HFF-Myc (cell line): ENCODE measurements at places on chromosomes 11 and 22.

DNA sequence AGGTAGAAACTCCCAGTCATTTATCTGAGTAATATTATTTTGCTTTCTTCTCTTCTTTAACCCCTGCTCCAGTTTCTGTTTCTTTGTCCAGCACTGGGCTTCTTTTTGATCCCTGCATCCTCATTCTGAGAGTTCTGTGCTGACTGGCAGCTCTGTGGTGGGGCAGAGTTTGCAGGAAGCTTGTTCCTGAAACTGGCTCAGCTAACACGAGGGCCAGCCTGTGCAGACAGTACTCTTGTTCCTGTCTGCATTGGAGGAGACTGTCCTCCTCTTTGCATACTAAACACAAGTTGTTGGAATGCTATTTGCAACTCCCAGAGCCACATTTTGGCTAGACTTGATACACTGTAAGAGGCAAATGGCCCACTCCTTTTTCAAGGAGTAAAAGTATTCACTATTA, 93.1 kb upstream of the HORMAD2 start:
- DNase-seq, result no peak

DNA sequence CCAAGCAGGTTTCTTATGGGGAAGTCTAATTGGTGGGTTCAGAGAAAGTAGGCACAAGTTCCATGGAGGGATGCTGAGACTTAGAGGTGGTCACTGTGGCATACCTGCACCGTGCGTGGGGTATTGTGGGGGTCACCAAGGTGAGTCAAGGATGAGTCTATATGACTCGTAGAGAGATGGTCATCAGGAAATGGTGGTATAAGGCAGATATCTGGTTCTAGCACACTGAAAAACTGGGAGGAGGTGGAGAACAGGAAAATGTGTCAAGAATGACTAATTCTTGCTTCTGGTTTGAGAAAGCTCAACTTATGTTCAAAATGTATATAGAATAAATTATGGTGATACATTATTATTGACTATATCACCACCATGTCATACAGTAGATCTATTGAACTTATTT, 258.1 kb downstream of the RAB38 start:
- DNase-seq, result no peak

DNA sequence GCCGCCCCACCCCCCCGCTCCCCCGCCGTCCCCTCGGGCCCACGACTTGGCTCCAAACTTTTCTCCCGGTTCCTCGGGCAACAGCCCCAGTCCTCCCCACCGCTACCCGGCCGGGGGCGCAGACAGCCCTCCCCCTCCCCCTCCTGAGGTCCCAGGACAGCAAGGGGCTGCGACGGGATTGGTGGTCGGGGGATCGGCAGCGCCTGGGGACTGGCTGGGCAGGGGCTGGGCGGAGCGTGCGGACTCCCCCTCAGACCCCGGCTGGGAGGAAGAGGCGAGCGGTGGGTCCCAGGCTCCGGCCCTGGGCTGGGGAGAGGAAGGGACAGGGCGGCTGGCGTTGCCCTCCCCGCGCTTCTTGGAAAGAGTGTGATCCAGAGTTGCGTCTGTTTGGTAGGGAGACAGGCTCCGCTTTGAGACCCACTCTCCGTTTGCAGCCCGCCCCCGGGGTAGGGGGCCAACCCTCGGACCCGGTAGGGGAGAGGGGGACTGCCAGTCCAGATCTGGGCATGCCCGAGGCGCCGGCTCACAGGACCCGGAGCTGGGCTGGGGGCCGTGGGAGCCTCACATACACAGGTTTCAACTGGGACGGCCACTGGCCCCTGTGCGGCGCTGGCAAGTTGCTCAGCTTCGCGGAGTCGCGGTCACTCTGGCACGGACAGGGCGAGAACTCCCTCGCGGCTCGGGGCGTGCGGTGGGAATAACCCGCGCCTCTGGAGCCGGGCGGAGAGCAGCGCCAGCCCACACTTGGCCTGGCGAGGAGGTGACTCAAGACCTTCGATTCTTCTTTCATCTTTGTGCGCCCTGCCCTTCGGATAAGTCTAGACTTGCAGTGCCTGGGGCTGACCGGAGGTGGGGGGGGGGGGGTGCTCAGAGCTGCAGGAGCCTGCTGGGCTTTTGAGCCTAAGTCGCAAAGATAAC, 999 bp downstream of the TSKU start:
- no peak for DNase-seq

DNA sequence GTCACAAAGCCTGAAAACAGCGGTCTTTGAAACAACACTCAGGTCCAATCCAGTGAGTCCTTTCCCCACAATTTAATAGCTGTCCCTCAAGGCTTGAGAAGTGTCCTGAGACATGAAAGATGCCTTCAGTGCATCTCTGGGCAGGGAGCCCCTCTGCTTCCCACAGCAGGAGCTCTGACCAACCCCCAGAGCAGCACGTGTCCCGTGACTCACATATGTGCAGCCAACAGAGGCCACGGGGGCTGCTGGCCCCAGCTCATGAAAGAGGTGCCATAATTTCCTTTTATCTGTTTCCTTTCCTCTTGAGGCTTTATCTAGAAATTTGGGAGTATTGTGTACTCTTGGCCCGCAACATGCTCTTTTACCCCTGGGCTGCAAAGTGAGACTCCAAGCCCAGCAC, 33.2 kb upstream of the LMO1 start:
- no peak for DNase-seq

- no peak for DNase-seq
Measured at GRCh38 chr11:73139476-73140198, 2.5 kb downstream of the FCHSD2 start.

DNA sequence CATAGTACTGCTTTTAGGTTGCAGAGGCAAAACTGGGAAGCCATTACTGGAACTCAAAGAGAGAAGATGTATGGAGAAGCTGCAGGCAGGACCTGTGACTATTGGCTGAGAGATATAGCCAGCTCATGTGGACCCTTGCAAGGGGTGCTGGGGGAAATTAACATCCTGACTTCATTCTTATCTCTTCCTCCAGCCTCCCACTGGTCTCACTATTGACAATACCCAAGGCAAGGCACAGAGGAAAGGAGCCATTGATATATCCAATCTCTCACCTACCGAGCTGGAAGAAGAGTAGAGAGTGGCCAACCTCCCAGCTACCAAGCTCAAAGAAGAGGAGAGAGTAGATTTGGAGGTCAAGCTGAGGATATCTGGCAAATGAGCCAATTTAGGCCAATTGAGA, 36.8 kb upstream of the ZBED5 start:
- no peak for DNase-seq

DNA sequence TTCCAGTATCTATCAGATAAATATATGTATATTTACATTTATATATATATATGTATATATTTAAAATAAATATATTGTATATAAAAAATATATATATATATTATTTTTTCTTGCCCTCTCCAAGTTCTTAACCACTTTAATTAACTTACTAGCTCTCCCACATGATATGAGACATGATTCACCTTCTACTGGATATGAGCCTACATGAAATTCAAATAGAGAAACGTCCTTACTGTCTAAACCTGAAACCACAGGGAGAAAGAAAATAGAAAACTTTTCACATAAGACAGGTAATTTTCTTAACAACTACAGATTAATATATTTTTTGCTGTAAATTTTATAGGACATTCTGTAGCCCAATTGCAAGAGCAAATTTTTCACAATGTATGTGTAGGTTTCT, 391.6 kb downstream of the ETS1 start:
- DNase-seq, result no peak

DNA sequence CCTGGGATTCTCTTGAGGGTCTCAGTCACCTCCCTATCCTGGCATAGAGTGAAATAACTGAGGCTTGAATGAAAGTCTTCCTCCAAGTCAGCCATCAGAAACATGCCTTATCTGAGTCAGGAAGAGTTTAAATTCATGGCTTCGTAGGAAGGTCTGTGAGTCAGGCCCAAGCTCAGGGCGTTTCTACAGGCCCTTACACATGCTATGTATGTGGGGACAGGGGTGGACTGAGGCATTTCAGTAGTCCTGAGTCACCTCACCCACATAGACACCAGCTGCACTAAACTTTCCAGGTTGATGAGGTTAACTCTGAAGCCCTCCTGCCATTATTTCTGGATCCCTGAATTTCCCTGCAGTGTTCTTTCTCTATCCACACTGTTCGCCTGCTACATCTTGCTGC, 134.6 kb upstream of the RCN1 start:
- no peak for DNase-seq

DNA sequence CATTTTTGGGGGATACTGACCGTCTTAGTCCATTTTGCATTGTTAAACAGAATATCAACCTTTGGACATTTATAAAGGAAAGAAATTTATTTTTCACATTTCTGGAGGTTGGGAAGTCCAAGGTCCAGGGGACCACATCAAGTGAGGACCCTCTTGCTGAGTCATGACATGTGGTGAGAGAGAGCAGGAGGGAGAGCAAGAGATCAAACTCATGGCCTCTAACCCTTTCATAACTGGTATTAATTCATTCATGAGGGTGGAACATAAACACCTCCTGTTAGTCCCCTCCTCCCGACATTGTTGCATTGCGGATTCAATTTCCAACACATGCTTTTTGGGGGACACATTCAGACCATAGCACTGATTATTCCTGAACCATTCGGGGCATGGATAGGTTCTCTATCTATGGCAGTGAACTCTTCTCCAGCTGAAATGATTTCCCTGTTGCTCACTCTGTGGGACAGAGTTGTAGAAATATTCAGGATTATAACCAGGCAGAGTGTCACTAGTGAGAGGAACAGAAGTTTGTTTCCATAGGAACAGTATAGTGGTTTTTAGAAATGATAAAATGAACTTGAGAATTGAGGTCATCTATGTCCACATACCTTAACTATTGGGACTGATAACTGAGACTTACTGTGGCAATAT, 88.2 kb upstream of the OR9Q1 start:
- no peak for DNase-seq

- no peak for DNase-seq
Measured at GRCh38 chr11:2929950-2930703, 907 bp upstream of the PHLDA2 start.

DNA sequence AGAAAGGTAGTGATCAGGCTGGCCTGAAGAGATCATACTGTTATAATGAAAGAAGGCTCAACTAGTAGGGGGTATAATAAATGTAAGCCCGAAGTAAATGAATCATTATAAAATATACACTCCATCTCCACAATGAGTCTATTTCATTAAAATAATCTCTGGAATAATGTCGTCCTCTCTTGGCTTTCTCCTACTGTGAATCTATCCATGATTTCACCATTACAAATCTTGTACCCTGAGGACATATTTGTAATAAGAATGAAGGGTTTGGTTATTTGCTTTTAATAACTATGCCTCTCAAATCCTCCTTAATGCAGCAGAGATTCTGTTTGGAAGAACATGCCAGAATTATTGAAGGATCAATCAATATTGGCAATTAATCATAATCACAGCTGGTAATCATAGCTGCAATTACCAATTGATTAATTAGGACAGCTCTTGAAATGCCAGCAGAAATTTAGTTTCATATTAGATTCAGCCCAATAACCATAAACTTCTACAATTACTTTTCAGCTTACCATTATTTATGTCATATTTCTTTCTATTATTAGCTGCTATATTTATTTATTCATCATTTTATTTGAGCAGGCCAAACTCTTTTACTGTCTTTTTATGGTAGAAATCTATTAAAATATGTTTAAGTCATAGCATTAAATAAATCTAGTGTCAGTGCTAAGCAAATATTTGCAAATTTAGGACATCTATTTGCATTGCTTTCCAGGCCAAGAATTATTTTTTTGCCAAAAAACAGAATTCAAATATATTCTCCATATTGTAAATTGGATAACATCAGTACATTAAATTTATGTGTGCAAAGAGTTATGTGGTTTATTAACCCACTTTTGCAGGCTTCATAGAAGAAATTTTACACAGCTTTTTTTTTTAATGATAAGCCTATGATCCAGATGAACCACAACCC, 588.4 kb upstream of the LRRC4C start:
- DNase-seq, result no peak

- DNase-seq, result no peak
Measured at GRCh38 chr11:58429273-58429672, 1.4 kb upstream of the OR5B2 start.

DNA sequence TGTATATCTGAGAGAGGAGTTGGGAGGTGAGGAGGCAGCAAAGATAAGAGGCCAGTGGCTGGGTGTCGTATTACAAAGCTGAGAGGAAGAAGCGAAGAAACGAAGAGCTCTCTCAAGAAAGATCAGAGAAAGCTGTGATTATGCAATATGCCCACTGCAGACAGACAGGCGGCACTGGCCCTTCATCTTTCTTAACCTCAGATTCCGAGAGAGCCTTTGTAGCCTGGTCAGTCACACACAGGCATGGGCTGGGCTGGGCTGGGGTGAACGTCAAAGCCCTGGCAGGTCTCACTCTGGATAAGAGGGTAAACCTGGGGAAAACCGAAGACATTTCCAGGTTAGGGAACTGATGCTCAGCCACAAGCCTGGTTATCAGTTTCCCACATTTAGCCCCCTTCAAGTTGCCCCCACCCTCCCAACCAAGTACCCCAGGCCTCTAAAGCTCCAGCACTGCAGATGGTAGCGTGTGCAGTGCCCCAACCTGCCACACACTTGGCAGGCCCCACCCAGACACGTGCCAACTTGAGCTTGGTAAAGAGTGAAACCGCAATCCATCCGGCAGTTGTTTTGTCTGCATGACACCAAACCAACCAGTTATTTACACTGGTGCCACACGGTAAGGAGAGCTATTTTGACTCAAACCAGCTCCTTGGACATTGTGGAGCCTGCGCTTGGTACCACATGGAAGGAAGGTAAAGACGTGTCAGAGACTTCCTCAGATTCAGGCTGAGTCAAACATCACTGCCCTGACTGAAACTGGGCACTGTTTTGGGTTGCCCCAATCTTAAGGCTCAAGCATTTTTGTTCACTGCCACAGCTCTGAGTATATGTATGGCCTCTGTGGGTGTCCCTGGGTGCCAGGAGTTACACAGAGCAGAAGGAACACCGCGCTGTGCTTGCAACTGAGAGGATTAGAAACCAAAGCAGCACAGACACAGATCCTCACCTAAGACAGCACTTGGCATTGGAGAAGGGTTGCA, 135.9 kb downstream of the FDX1 start:
- no peak for DNase-seq

GRCh38 chr11:65968600-65969482, 7.3 kb downstream of the SART1 start:
- DNase-seq, result no peak

- no peak for DNase-seq
Measured at GRCh38 chr11:8060801-8061554, 20.0 kb upstream of the TUB start.

DNA sequence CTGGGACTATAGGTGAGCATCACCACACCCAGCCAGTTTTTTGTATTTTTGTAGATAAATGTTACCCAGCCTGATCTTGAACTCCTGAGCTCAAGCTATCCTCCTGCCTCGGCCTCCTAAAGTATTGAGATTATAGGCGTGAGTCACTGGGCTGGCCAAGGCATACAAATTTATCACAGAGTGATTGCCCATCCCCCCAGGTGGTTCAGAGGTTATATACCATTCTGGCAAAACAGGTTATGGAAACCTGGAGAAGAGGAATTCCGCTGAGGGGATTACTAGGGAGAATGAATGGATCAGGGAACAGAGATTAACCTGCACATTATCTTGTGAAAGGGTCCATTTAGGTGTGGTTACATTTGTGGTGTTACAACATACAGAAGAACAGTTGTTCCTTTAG, 8.1 kb downstream of the ATG13 start:
- DNase-seq, result no peak

- no peak for DNase-seq
Measured at GRCh38 chr11:121648306-121648705, 195.5 kb upstream of the SORL1-AS1 start.
